ENCODE measurements at places on chromosomes 1 and 21.

DNA sequence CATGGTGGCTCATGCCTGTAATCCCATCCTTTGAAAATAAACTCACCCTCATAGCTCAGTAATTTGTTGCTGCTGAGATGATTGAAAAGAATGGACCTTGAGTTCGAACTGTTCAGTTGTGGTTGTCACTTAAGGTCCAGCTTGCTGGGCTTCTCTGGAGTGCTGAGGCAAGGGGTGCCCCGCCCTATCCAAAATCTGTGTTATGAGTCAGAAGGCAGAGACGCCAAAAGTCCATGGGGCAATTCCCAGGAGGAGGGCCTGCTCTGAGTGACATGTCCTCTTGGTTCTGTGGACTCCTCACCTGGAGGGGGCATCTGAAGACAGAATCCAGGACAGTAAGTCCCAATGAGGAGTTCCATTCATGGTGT lies 64.8 kb downstream of the MYOM3 start:
- DNase-seq: peak; percentile 71

GRCh38 chr1:9435854-9436640 lies 103.2 kb upstream of the SLC25A33 start:
- no peak for DNase-seq

GRCh38 chr1:8096105-8097011 lies 70.2 kb upstream of the ERRFI1 start:
- DNase-seq: peak; percentile 85

GRCh38 chr21:36966821-36967768 lies 626 bp upstream of the HLCS start:
- DNase-seq: peak; percentile 27

DNA sequence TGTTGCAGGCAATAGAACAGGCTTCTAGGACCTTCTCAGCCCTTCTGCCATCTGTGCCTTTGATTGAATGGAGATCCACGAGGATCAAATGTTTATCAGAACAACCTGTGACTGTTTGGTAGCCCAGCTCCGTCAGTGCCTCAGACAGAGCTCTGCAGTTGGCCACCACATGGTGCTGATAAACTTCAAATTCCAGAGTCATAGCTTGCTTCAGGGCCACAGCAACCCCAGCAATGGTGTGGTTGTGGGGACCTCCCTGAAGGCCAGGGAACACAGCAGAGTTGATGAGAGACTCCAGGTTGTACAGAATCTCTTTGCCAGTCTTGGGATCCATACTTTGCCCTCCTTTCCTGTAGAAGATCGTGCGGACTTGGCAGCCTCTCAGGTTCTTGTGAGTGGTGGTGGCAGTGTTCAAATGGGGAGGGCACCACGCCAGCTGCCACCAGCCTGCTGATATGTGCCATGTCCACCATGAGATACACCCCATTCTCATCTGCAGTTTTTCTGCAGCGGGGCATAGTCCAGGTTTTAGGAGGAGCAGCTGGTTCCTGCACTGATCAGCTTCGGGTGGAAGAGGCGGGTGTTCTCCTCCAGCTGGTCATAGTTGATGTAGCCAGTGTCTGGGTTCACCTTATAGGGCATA lies 82.9 kb upstream of the ARTN start:
- DNase-seq: no peak

DNA sequence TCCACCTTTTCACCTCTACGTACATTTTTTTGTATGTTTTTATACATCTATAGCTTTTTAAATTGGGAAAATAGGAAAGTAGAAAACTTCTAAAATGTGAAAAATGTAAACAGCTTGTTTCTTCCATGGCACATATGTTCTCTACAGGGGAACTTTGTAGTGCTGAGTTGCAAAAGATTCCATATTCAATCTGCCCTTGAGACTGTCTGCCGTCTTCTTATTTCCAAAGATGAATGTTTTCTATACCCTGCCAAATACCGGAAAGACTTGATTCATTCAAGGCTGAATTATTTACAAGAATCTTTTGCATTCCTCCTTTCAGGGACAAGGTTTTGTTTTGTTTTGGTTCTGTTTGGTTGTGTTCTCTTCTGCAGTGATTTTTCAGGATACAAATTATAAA lies 1334.5 kb upstream of the ADGRL4 start:
- DNase-seq: no peak

- no peak for DNase-seq
Measured at GRCh38 chr1:109894823-109895719, 15.6 kb upstream of the CSF1 start.

- DNase-seq: no peak
Measured at GRCh38 chr1:29786791-29787732, 550.7 kb downstream of the PTPRU start.

GRCh38 chr1:216458812-216459211 lies 35.6 kb upstream of the USH2A start:
- DNase-seq: peak; percentile 22

DNA sequence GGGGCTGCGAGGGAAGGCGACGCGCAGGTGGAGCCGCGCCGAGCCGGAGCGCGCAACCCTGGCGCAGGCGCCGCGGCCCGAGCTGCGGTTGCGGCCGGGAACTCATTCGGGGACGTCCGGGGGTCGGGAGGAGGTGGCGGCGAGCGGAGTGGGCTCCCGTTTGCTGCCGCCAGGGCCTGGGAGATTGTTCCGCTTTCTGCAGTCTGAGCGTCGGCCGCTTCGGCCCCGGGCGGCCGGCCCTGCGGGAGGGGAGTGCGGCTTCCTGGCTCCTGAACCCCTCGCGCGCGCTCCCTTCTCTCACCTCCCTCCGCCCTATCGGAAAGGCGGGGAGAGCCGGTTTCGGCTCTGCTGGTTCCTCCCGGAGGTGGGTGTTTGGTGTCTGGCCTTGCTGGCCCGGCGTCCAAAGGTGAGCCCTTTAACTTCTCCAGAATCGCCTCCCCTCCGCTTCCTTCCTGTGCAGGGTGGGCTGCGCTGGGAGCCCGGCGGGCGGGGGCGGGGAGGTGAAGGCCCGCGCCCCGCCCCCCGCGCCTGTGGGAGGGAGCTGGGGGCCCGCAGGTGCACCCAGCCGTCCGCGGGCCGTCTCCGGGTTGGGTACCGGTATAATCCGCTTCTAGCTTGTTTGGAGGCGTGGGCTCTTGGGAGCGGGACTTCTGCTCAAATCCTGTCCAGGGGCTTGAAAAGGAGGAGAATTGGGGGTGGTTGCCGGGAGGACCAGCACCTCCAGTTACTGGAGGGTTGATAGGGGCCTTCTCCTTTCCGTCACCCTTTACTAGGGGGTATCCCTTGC lies 683 bp downstream of the LRRC8D start:
- DNase-seq: peak; percentile 46

- peak; percentile 81 for DNase-seq
Measured at GRCh38 chr1:109655615-109656519, at the start of gene GSTM4. Gene GSTM4, plus strand, starts transcription at chr1:109656099. Its CDS starts 291 bp downstream, at chr1:109656390.

- no peak for DNase-seq
Measured at GRCh38 chr1:109490934-109491302, 3.0 kb upstream of the CYB561D1 start.

DNA sequence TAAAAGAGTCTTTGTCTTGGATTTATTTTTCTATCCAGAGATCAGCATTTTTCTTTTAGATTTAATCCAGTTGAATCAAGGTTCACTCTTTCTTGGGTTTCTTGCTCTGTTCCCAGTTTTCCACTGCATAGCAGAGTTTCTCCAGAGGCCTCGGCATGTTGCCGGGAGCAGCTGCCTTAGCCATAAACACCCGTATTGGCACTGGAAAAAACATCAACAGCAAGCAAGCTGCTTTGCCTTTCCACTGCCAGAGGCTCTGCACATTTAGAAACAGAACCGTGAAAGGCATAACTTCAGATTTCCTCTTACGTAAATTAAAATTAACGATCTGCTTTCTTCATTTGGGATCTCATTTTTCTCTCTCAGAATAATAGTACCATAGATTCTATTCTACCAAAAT lies 181.8 kb upstream of the L1TD1 start:
- no peak for DNase-seq

- peak; percentile 21 for DNase-seq
Measured at GRCh38 chr1:155003227-155003765, 694 bp downstream of the ZBTB7B start.

- no peak for DNase-seq
Measured at GRCh38 chr1:16420424-16421118, 16.7 kb downstream of the SPATA21 start.

DNA sequence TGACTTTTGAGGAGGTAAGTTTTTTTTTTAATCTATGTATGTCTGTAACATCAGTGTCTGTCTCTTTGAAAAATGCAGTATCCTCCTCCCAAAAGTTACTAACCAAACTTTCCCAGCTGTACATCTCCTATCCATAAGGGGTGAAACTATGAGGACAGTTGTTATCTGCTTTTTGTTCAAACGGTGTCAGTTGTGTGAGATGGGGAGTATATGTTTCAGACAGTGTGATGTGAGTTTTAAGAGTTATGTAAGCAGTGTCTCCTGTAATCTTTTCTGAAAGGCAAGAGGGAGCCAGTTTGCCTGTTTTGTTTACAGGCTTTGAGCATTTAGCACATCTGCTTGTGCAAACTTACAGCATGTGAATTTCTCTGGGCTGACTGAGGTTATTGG lies 34.8 kb upstream of the CACYBP start:
- no peak for DNase-seq

- peak; percentile 83 for DNase-seq
Measured at GRCh38 chr21:31293986-31294385, 50.1 kb downstream of the TIAM1 start.

DNA sequence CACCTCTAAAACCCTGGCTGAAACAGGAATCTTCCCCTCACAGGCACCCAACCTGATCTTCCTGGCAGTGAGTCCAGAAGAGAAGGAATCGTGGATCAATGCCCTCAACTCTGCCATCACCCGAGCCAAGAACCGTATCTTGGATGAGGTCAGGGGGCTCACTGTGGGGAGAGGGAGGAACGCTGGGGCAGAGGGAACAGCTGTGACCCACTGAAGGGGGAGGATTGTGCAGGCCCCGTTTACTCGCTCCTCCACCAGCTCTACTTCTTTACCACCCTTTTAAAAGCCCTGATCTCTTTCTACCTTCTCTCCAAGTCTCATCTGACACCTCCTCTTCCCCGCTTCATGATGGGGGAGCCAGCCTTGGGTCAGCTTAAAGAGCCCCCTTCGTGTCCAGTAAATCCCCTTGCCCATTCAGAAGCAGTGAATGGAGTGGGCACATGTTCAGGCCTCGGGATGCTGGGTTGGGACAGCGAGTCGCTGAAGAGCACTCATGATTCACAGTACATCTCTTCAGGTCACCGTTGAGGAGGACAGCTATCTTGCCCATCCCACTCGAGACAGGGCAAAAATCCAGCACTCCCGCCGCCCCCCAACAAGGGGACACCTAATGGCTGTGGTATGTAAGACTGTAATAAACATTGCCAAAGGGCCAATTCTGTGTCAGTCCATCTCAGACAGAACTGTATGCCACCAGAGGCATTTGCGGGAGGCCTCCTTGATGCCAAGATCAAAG lies 7.3 kb downstream of the PLEKHO1 start:
- peak; percentile 89 for DNase-seq

DNA sequence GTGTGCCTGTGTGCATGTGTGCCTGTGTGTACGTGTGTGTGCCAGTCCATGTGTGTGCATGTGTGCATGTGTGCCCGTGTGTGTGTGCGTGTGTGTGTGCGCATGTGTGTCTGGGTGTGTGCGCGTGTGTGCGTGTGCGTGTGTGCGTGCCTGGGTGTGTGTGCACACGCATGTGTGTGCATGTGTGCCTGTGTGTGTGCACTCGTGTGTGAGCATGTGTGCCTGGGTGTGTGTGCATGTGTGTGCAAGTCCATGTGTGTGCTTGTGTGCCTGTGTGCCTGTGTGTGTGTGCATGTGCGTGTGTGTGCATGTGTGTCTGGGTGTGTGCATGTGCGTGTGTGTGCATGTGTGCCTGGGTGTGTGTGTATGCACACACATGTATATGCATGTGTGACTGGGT lies 28.7 kb upstream of the COL6A2 start:
- no peak for DNase-seq
